SK-N-SH treated with all-trans-retinoic acid at 6 μM for 48 hours (cell line): ENCODE measurements at places on chromosomes 1 and 21.
A peak's percentile ranks its signal among the peaks of the same experiment; 100 is the strongest.

DNA sequence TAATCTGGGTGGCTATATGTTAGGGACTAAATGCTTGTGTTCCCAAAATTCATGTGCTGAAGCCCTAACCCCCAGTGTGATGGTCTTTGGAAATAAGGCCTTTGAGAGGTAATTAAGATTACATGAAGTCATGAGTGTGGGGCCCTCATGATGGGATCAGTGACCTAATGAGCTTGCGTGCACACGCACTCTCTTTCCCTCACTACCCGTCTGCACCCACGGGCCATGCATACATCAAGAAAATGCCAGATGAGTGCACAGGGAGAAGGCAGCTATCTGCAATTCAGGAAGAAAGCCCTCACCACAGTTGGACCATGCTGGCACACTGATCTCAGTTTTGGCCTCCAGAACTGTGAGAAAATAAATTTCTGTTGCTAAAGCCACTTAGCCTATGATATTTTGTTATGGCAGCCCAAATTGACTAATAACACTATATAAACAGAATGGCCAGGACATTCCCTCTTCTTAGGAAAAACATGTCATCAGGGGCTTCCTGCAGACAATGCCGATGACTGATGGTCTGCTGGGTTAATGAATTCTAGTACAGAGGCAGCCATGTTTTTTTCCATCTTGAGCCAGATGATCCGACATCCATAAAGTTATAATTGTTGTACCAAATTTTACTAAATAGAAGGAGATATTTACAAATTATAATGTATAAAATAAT is 18.1 kb upstream of the MYOG start:
- ATAC-seq = no peak

DNA sequence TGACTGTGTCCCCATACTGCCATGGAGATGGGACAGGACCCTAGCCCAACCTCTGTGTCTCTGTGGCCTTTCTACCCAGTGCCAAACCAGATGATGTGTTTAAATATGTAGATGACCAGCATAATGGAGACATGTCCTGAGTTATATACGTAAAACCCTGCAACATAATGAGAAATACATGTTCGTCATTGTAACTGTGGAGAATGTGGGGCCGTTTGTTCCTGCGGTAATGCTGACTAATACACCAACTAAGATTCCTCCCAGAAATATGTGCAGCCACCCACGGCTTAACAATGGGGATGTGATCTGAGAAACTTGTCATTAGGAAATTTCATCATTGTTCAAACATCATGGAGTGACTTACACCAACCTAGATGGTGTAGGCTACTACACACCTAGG is 71.7 kb upstream of the SIM2 start:
- ATAC-seq = no peak

- ATAC-seq = no peak
Observed at GRCh38 chr1:98172022-98172421, 251.2 kb upstream of the DPYD start.

DNA sequence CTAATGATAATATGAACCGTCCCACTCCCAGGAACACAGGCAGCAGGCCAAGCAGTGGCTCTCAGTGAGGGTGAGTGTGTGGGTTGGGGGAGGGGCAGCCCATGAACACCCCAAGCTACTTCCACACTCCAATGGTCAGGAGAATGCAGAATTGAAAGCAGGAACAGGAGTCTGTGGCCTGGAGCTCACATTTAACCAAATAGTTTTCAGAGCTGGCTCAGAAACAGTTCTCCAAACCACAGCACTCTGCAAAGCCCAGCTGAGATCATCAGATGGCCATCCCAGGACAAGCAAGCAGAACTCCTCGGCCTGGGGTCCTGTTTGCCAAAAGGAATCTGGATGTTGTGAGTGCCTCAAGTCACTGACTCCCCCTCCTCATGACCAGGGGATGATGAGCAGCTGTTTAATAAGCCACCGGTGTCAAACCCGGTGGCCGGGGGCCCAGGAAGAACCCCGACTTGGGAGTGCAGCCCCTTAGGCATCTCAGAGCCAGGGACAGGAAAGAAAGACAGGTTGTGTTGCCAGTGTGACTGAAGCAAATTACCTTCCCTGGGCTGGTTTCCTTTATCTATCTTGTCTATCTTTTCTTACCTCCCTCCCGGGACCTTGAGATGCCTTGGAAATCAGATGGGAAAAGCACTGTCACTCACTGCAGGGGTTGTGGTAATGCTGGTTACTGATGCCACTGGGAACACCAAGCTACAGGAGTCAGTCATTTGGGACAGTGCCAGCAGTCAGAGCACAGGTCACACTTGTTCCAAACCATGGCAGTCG is 20.4 kb downstream of the DEGS1 start:
- ATAC-seq = peak; percentile 43

DNA sequence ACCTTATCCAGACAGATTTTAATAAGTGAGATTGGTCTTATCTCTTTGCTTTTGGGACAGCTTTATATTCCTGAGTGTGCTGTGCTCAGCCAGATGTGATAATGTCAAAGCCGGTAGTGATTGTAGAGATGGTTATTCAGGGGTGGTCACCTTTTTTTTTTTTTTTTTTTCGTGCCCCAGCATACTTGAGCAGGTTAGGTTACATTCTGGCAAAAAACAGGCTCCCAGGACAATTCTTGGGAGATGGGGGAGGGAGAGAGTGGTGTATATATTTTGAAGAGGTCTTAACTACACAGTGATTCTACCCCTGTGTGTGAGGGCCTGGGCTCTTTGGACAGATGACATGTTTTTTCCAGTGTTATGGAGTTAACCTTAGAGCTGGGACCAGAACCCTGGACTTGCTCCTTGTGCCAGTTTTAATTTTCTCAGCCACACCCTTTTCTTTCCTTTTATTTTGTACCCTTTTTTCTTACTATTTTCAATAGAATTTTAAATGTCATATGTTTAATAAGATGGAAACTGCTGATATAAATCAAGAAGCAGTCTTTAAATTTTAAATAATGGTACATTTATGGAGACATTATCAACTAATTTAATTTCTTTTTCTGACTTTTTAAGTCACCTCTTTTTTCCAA is 88.4 kb downstream of the DYRK1A start:
- no peak for ATAC-seq

- ATAC-seq = peak; percentile 58; the same call in 2 of the 3 replicates
Observed at GRCh38 chr1:94463765-94464330, 45.7 kb downstream of the ABCD3 start.

DNA sequence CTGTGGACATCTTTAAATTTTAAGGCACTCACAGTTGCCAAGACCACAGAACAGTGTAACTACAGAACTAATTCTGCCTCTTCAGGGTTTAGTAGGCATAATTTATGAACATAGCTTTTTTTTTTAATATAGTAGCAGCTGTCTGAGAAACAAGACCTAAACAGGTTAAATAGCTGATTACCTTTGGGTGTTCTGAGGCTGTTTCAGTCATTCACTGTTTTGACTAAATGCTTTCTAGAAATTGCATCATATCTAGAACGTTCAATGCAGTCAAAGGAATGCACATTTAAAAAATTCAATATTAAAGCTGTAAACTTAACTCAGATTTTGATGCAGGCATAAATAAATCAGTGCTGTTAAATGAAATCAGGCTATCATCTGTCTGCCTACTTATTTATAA is 101.6 kb downstream of the BRINP3 start:
- ATAC-seq = no peak
